NCI-H226 (cell line): ENCODE measurements at places on chromosomes 16 and 17.

DNA sequence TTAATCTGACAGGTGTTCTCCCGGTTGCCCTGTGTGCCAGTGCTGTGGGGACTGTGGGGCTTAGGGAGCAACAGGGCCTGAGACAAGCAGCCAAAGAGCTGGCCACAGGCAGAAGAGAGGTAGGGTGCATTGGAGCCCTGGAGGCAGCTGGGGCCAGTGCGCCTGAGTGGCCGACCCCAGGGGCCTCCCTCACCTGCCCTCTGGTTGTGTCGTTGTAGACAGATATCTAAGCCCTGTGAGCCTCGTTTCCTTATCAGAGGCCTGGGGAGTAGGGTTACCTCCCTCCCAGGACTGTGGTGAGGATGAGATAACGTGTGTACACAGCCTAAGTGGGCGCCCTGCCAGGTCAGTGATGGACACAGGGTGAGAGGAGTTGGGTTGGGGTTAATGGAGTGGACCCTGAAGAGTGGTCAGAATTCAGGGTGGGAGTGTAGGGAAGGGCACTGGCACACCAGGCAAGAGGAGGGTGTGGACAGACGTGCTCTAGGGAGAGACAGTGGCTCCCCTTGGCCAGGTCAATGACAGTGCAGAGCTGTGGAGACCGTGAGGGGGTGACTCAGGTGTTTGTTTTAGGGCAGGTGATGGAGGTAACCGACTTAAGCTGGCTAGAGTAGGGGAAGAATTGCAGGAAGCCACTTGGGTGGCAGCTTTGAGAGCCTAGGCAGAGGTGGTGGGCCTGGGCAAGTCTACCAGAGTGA, 3.4 kb downstream of the NARF start:
- DNase-seq: peak; percentile 18

DNA sequence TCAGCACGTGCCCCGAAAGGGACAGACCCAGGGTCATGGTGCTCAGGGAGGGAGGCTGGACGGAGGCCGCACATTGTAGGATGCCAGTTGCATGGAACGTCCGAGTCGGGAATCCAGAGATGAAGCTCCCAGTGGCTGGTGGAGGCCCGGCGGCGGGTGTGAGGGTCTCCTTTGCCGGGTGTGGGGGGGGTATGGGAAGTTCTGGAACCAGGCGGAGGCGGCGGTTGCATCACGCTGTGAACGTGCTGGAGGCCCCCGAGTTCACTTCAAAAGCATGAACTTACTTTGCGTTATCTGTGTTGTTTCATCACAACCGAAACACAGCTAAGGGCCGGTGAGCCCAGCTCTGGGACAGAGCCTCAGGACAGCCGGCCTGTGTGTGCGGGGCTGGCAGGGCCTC, 73.4 kb upstream of the GNG13 start:
- no peak for DNase-seq

- DNase-seq: peak; percentile 94
Observed at GRCh38 chr16:67244387-67245185, 2.7 kb downstream of the FHOD1 start.

- DNase-seq: no peak
Observed at GRCh38 chr16:78474762-78475161, 375.3 kb downstream of the WWOX start.

DNA sequence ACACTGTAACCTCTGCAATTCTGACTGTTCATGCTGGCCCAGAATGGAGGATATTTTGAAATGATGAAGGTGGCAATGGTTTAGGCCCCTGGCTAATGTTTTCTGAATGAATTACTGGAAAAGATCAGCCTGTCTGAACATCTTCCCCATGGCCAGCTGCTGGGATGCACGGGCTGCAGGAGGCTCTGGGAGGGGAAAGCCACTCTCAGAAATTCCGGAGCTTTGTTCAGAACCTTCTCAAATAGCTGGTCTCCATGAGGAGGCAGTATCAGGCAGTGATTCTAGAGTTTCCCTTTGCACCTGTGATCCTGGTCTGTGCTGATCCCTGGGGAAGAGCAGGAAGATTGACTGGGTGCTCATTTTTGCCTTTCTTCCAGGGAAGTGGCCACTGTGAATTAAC, 5.0 kb downstream of the SLC6A2 start:
- DNase-seq: no peak

GRCh38 chr17:38890410-38890746, 20.5 kb downstream of the LASP1 start:
- peak; percentile 47 for DNase-seq

DNA sequence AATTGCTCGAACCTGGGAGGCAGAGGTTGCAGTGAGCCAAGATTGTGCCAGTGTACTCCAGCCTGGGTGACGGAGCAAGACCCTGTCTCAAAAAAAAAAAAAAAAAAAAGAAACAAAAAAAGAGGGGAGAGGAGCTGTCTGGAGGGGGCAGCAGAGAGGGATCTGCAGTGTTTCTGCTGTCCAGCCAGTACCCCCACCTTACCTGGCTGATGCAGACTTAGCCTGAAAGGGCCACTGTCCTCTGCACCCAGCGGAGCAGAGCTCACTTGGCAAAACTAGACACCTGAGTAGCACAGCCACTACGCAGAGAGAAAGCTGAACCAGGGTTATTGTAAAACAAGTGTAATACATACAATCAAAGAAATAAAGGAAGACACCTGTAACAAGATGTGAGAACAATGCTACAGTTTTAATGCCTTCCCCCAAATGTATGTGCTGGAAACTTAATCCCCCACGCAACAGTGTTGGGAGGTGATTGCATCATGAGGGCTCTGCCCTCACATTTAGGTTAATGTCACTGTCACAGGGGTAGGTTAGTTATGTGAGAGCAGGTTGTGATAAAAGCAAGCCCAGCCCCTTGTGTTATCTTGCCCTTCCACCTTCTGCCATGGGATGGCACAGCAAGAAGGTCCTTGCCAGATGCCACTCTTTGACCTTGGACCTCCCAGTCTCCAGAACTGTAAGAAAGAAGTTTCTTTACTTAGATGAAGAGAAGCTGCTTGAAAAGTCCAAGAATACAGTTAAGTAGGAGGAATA, 211.2 kb downstream of the RPTOR start:
- no peak for DNase-seq

DNA sequence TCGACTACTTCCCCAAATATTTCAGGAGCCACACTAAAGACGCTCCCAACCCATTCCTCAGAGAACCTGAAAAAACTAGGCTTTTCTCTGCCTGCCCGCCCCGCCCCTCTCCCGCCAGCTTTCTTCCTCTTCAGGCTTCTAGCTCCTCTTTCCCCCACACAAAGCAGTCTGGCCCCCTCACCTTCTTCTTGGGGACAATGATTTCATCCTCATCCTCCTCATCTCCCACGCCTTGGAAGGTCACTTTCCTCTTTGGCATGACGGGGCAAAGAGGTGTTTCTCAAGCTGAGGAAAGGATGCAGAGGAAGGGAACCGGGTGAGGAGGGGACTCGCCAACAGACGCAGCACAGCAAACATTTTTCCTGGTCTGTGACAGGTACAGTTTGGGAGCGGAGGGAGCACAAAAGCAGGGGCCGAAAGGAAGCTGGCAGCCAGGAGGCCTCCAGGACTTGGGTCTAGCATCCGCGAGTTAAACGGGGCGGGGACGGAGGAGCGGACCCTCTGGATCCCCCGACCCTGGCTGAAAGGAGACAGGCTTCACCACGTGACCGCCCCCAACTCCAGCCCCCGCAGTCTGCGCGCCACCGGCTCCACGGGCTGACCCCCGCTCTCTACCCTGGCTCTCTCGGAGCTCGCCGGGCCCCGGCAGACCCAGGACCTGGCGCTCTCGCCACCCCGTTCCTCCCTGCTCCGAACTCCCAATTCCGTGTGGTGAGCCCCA, 525 bp downstream of the CD2BP2 start:
- no peak for DNase-seq

DNA sequence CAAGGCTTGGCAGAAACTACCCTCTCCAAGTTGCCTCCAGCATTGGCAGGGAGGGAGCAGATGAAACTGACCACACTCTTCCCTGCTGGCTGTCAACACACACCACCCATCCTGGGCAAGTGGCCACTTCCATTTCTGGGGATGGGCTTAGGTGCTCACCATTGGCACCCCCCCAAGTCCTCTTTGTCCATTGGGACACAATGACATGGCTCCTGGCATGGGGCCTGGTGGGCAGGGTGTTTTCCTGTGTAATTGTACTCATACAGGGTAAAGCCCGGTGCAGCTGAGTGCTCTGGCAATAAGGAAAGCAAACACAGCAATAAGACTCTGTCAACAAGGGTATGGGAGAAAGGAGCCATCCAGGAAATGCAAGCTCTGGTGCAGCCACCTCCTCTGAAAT, 22.6 kb downstream of the SCNN1B start:
- no peak for DNase-seq
